Urinary bladder (tissue), 4 donors: ENCODE measurements at places on chromosomes 12 and 14.

- no peak for DNase-seq
These were observed 1159.7 kb downstream of the BCL11B start for GRCh38 chr14:98112194-98112780.

GRCh38 chr14:87286191-87286590, 706.8 kb downstream of the GALC start:
- no peak for DNase-seq

- DNase-seq: no peak
These were observed 41.8 kb upstream of the HIF1A start for GRCh38 chr14:61653507-61653906.

- no peak for DNase-seq
These were observed 155.2 kb upstream of the AVPR1A start for GRCh38 chr12:63305901-63306875.

DNA sequence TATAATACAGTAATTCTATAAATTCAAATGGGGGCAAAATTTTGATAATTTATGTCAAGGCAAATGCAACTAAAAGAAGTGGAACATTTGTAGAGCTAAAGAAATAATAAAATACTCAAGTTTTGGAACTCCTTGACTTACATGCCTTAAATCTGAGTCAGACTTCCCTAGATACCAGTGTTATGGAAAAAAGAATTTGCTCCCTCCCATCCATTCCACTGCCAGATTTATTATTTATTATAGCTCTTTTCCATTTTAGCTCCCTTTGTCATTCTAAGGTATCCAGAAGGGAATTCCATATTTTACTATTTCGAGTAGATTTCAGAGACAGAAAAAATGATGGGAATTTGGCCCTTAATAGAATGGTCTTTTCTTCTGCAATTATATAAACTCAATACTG, 44.0 kb downstream of the RHOJ start:
- DNase-seq: no peak

GRCh38 chr14:99224116-99224910, 47.7 kb downstream of the BCL11B start:
- DNase-seq: no peak

DNA sequence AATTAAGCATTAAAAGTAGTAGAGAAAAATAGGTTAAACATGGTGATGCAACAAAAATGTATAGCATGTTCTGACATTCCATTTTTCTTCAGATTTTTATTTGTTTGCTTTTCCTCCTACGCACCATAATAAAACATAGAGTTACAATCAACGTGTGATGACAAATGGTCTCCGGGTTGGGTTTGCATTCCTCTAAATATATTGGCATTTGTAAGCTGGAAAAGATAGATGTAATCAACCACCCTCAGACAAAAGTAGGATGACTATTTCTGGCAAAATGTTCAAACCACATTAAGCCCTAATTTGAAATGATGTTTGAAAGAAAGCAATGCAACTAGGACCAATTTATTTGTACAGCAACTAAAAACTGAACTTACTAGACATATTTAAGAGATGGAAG, 58.4 kb downstream of the SLC25A21 start:
- no peak for DNase-seq

DNA sequence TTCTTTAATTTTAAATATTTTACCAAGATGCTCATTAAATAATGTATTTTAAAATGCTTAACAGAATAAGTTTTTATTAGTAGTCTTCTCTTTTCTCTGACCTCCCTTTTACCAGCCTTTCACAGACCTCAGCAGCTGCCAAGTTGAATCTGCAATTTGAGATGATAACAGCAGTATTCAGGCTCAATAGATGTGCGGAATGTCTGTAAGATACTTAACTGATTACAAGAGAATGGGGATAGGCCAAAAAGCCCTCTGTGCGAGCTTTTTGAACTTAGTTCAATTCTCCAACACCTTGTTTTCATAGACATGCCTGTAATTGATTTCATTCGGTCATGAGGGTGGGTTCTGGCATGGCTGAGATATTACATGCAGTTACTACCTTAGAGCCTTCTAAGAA, 277.2 kb downstream of the TMTC2 start:
- DNase-seq: no peak

DNA sequence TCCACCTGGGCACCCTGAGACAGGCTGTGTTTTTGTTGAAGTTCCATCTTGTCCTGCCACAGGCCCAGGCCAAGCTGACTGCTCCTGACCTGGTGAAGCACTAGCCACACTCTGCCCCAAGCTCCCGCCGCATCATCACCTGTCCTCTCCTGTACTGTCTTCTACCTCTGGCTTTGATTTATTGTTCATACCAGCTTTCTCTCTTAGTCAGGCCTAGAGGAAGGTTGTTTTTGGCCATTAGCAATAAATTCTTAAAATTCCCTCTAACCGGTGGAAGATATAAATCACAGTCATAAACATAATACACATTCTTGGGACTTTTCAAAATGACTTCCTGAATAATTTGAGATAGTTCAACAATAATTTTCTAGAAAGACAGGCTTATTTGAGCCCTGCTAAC, 169.4 kb downstream of the DAD1 start:
- DNase-seq: no peak

- no peak for DNase-seq
These were observed 209.8 kb downstream of the SPTSSA start for GRCh38 chr14:34252227-34252626.

DNA sequence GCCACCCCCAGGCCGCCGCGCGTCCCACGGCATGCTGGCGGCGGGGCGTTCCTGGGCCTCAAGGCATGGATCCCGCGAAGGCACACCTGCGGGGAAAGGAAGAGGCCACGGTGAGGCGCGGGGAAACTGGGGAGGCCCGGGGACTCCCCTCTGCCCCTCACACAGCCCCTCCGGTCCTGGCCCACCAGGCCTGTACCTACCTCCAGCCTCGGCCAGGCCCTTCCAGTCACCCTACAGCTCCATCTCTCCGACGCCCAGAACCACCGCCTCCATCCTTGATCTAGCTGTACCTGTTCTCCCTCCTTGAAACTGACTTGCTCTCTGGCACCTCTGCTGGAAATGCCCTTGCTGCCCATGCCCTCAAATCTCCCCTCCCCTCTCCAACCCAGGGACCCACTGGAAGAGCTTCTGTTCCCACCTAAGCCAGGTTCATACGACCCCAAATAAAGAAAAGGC, 1.7 kb downstream of the ANKRD9 start:
- no peak for DNase-seq

DNA sequence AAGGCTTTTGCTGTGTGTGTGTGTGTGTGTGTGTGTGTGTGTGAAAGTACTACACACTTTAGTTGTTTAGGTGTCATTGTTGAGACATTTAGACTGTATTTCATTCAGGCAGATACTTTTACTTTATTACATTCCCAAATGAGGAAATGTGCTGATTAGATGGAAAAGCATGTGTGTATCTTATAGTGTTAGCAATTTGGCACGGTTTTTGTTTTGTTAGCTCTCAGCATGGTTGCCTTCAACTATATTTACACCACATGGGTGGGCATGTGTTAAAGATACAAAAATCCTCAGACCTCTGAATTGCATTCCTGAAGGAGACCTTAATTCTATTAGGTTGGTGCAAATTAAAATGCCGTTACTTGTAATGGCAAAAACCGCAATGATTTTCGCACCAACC, 879.5 kb downstream of the DIO2 start:
- DNase-seq: no peak

DNA sequence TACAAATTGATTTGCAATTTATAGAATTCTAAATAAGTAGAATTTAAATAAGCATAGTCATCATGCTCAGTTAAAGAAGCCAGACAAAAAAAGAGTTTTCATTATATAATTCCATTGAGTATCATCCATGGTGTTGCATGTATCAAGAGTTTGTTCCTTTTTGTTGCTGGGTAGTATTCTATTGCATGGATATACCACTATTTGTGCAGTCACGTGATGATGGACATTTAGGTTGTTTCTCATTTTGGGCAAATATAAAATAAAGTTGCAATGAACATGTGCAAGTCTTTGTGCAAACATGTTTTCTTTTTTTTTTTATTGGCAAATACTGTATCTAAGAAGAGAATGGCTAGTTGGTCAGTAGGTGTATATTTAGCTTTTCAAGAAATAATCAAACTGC, 186.2 kb upstream of the FRMD6 start:
- DNase-seq: no peak

DNA sequence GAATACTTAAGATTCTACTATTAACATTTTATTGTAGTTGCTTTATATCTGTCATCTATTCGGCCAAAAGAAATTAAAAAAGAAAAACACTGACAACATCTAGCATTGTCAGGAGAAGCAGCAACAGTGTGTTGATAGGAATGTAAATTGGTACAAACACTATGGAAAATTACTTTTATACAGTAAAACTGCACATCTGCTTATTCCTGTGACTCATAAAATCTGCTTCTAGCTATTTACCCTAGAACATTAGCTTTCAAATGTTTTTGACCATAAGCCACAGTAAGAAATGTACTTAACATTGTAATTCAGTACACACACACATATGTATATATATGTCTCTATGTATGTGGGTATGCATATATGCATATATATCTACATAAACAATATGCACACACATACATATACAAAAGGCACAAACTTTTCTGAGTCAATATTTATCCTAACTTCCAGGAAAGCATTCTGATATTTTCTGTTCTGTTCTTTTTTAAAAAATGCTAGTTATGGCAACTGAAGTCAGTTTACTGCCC, 278.9 kb upstream of the GARIN2 start:
- no peak for DNase-seq

DNA sequence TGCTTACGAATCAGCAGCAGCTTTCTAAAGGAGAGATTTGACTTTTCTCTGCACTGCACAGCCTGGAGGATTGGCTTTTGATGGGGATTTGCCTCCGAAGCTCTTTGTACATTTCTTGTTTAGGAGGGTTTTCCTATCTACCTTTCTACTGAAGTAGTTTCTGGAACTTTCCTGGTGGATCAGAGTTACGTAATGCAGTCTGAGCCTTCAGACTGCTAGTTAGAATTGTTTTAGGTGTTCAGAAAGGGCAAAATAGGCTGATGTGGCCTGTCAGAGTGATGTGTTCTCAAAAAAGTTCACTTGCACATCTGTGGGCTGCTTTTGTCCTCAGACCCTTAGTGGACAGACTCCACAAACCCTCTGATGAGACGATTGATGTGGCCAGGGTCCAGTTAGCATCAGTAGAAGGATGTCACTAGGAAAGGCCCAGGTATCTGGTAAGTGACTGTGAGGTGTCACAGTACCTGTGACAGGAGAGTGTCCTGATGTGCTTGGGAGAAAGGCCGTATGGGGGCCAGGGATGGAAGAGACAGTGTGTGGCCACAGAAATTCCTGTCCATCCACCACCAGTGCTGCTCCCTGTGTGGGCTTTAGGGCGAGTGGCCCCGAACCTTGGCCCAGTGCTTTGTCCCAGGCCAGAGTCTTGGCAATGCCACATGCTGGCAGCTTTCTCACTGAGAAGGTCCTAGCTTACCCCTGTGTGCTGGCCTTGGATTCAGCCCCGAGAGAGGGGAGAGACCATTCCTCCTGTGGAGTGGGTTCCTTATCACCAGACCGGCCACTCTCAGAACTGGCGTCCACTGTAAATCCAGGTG, 4.4 kb upstream of the ACADS start:
- no peak for DNase-seq

DNA sequence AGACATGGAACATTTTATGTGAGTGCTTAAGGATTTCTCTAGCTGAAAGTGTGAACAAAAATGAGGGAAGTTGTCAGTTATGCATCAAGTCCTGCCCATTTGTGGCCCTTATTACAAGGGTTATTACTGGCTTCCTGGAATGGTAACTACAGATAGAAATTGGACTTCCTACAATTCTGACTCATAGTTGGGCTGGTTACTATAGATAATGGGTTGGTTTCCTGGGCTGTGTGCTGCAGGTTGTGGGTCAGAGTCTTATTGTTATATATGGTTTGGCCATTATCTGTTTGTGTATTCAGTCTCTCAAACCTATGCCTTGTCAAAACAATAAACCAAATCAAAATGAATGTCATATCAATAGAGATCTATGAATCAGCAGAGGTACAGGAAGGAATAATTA, 313.7 kb downstream of the ADAMTS20 start:
- DNase-seq: no peak

DNA sequence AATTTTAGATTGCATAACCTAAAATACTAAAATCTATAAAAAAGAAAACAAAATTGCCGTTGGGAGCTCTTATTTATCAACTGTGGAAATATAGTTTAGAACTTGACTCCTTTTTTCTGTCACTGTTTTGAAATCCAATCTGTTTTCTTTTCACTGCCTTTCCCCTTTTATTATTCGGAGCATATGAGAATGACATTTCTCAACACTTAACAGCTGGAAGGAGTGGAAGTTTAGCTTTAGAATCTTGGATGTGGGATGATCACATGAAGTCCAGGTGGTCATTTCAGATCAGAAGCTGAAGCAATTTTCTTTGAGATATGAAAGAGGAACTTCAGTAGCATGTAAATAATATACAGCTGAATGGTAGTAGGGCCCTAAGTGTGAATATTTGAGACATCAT, 16.7 kb downstream of the TRHDE start:
- no peak for DNase-seq

GRCh38 chr12:64600164-64600561, 10.1 kb upstream of the RASSF3 start:
- no peak for DNase-seq

- DNase-seq: no peak
These were observed 217.6 kb upstream of the MYL2 start for GRCh38 chr12:111138016-111138415.

DNA sequence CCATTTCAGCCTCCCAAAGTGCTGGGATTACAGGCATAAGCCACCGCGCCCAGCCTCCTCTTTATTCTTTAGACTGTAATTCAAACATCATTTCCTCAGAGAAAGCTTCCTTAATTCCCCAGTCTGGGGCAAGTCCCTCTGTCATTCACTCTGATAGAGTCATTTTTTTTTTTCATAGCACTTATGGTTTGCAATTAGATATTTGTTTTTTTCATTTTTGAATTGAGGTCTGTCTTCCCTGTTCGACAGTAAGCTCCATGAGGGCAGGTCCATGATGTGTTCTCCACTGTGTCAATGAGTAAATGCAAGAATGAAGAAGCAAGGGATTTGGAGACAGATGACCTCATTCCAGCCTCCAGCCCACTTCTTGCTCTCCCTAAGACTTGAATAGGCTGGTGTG, 12.1 kb downstream of the ASIC1 start:
- DNase-seq: no peak

DNA sequence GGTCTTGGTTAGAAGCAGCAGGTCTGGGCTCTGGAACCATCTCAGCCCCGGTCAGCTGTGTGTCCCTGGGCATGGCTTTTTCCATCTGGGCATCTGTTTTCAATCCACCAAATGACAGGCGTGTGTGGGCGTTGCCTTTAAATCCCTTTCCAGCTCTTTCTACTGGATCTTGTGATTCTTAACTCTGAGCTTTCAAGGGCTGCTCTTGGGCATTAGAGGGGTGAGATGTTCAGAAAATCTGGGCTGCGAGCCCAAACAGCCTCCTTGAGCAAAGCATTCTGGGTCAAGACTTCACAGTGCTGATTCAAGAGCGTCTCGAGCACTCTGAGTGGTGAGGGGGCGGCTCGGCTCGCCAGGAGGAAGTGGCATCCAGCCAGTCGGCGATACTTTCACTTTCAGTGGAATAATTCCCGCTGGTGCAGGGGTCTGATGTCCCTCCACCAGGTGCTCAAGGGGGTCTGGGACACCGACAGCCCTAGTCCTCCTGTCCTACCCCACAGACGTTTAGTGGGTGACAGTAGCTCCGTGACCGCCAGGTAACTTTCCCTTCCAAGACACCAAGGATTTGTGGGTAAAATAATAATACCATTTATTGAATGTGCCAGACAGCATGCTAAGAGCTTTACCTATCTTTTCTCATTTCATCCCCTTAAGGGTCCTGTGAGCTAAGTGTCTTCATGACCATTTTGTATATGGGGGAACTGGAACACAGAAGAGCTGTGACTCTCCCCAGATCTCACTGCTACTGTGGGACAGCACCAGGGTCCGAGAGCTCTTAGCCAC, 114.0 kb downstream of the PLXNC1 start:
- DNase-seq: peak; percentile 78

GRCh38 chr12:5244513-5244972, 187.4 kb upstream of the NTF3 start:
- DNase-seq: no peak
